ENCODE measurements at places on chromosomes 4 and X.

DNA sequence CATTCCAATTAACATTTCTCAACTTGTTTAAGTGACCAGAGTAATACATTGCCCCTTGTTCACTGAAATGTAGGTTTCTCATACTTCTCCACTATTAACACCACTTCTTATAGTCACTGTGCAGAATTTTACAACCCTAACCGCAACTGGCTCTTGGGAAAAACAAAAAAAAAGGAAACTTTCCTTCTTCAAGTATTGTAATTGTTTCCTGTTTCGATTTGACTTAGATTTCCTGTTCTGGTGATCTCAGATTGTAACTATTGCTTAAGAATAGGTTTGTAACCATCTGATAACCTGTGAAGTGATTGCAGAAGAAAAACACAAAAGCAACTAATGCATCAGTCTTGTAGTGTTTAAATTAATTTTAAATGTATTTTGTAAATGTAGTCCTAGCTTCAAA lies 594.7 kb upstream of the GALNT7 start:
- no peak for DNase-seq

GRCh38 chr4:87950493-87950892 lies 25.0 kb upstream of the SPP1 start:
- no peak for DNase-seq

DNA sequence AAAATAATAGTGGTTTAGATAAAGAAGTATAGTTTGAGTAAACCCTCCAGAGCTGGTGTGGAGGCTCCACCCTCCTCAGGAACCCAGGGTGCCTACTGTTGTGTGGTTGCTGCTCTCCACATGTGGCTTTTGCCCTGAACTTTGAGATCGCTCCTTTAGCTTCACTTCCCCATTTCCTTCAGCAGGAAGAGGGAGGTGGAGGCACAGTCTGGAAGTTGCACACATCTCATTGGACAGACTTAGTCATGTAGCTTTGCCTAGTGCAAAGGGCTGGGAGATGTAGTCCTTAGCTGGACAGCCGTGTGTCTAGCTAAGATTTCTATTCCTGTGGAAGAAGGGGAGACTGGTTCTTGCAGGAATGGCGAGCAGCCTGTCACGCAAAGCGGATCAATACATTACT lies 37.9 kb downstream of the RGS12 start:
- DNase-seq = no peak

GRCh38 chr4:37241647-37242046 lies 2.9 kb upstream of the NWD2 start:
- DNase-seq = no peak
